GM13977 (cell line): ENCODE measurements at places on chromosomes 13 and 19.
A peak's percentile ranks its signal among the peaks of the same experiment; 100 is the strongest.

DNA sequence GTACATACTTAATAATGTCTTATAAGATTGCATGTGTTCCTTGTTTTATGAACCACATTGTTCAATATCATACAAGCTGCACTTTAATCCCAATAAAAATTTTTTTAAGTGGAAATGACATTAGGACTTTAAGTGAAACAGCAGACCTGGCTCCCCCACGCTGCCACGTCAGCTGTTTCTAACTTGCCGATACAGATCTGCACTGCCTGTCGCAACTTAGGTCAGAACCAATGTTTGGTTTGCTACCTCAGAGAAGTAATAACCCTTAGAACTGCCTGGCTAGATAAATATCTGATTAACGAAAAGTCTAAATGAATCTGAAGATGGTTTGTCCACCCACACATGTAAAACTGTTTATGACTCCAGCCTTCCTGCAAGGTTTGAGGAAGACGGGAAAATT, 327.5 kb upstream of the DACH1 start:
- DNase-seq: no peak

DNA sequence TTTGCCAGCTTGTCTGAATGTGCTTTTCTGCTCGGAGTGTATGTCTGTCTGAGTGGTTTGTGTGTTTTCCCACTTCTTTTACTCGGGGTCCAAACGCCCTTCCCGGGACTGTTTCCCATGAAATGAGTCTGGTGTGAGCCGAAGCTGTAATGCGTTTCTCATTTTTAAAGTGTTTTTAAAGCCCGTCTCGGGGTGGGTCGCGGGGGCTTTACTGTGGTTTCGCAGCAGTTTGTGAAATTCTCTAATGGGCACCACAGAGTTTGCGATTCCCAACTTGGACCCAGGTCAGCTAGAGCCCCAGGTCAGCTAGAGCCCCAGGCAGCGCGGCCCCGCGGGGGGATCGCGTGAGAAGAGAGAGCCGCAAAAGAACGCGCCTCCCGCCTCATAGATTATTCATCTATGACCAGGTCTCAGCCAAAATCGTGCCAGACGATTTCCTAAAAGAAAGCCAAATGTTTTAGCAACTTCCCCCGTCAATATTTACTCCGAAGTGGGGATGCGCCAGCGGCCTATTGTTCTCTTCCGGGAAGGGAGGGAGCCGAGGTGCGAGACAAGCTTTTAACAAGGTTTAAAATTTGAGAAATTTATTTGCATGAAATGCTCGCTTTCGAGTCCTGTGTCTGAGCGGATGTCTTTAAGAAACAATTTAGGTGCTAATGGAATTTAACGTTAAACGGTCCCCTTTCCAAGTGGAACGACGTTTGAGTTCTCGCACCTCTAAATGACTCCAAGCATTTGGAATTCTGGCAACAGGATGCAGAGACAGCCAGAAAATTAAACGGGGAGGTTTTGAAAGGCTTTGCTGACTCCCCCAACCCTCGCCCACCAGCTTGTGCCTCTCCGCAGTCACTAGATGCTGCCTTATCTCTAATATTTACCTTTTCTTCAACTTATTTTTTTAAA, 2.2 kb downstream of the ZIC2 start:
- no peak for DNase-seq

GRCh38 chr19:58304748-58305064, 471 bp upstream of the ERVK3-1 start:
- DNase-seq: no peak

GRCh38 chr13:87498681-87499080, 172.5 kb upstream of the SLITRK5 start:
- no peak for DNase-seq

DNA sequence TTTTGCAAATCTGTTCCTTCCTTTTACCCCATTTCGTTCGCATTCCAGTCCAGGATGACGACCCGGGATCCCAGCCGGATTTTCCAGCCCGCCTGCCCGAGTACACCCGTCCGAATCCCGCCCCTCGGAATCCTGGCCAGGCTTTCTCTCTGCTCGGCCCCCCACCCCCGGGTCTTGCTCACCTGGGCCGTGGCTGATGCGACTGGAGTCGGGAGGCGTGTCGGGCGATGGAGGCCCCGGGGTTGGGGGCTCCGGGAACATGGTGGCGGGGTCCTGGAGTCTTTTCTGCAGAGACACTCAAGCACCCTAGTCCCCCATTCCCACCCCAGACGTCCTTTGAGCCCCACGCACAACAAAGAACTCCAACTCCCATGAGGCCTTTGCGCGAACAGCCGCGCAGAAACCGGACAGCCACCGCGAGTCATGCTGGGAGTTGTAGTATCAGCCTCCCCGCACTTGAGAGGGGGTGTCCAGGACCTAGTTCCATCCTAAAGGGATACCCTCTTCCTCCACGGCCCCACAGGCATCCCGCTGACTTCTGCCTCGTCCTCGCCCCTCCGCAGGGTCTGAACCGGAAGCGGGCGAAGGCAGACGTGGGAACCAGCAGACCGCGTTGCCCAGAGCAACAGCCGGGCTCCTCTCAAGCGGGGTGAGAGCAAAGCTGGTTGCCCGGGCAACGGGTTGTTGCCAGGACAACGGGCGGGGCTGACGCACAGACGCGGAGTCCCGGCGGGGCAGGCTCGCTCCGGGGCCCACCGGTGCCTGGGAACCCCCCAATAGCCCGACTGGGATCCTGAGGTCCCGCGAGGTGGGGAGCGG, 1.1 kb downstream of the SYT5 start:
- peak; percentile 99 for DNase-seq

GRCh38 chr13:50676602-50677001, 166.9 kb downstream of the DLEU7 start:
- no peak for DNase-seq

DNA sequence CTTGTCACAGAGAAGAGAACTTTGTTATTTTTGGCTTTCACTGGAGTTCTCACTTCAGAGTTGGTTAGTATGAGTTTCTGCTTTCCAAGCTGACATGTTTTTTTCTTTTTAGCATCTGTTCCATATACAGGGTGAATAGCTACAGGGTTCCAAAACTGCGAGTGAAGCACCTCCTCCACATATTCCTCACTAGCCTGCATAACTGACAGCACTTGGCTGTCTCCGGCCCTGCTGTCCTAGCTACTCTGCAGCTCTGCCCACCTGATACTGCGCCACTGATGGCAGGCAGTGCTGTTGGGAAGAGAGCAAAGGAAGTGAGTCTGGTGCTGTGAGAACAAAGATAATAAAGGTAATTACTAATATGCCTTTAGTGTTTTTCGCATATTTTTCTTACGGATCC, 6.8 kb downstream of the ATP8A2 start:
- DNase-seq: no peak

- peak; percentile 39 for DNase-seq
Measured at GRCh38 chr13:77528834-77529500, 6.5 kb upstream of the SCEL start.

DNA sequence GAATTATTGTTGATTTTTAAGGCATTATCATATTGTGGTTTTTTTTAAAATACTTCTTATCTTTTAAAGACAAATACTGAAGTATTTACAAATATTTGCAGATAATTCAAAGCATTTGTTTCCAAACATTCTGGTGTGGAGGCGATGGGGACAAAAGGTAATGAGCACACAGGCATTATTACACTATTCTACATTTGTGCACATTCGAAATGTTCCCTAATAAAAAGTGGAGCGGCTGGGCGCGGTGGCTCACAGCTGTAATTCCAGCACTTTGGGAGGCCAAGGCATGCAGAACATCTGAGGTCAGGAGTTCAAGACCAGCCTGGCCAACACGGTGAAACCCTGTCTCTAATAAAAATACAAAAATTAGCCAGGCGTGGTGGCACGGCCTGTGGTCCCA, 133.4 kb downstream of the FOXO1 start:
- no peak for DNase-seq

GRCh38 chr19:3813473-3814392, 27.6 kb upstream of the MATK start:
- DNase-seq: no peak

DNA sequence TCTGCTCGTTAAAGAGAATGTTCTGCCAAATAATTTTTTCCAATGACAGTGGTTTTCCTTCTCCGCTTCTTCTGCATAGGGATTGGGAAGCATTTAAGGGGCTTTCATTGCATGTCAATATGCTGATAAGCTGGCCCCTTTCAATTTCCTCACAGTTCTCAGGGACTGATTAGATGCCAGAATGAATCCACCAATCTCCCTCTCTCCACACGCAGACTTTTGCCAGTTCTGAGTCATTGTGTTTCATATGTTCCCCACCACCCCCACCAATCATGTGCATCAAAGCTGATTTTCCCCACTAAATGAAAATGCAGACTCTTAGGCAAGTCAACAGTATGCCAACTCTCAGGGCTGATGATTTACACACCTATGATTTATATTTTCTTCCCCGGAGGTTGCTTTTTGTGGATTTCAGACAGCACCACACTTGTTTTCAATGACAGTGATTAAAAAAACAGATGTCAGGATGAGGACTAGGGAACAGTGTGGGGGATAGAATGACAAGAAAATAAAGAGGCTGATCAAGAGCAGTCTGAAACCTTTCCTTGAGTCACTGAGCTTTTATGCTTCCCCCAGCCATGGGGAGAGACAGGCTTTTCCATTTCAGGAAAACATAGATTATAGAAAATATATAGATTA, 47.9 kb upstream of the C13orf42 start:
- no peak for DNase-seq

DNA sequence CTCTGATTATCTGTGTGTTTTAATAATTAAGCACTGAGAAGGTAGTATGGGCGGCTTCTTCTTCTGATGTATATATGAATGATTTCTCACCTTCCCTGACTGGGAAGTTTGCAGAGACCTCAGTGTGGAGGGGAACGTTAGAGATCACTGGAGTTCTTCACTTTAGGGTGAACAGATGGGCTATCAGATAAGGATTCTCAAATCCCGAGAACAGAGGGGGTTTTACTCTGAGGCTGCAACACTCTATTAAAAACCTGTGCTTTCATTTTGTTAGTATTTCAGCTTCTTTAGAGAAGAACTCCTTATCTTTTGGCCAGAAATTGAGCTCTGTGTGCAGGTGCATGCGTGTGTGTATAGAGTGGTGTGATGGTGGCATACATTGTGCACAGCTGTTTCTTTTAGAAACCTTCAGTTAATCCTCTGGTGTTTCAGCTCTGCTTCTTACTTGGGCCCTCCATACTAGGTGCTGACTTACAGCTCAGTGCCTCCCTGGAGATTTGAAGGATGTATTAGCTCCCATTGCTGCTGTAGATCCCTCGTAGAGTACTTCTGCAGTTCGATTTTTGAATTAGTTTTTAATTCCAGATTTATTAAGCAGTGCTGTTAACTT, 45.3 kb upstream of the PCDH9 start:
- DNase-seq: no peak

DNA sequence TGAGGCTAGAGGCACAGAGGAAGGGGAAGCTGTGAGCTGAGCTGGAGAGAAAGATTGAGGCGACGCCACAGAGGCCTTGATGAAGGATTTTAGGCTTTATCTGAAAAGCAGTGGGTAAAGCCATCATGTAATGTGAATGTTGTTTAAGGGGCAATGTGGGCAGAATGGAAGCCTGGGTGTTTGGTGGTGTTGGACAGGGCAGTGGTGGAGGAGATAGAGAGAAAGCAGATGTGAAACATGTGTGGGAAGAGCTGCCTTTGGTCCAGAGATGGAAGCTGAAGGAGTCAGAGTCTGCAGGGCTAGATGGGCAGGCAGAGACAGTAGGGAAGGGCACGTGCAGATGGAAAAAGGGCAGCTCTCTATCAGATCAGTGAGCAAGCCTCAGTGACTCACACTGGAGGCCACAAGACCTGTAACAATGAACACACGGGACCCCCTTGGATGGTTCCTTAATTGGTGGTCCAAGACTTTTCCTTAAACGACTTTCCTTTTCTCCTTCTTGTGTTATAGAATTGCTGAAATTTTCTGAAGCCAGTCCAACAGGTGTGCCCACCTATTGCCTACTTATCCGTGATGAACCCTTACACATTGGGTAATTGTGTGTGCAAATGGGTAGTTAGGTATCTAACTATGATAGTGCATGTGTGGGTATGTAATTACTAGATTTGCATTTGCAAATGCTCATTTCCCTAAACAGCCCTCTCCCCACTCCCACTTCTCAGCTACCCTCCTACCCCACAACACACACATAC, 21.7 kb downstream of the ZNF536 start:
- DNase-seq: no peak

GRCh38 chr13:46386392-46387063, 524 bp downstream of the RUBCNL start:
- no peak for DNase-seq

DNA sequence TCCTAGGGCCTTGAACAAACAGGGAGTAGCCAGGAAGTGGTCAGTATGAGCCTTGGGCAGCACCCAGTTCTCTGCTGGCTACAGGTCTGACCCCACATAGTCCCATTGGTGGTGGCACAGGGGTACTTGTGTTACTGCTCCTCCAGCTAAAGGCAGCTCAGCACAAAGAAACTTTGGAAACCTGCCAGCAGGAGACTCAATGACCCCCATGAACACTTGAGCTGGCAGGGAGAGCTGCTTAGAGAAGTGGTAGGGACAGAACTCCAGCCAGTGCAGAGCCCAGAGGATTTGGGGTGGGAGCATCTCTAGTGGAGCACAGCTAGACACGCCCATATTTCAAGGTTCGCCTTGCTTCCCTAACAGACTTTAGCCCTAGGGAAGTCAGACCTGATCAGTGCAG, 10.4 kb upstream of the ZNF586 start:
- DNase-seq: no peak

- DNase-seq: no peak
Measured at GRCh38 chr13:93552596-93552995, 326.0 kb downstream of the GPC6 start.

DNA sequence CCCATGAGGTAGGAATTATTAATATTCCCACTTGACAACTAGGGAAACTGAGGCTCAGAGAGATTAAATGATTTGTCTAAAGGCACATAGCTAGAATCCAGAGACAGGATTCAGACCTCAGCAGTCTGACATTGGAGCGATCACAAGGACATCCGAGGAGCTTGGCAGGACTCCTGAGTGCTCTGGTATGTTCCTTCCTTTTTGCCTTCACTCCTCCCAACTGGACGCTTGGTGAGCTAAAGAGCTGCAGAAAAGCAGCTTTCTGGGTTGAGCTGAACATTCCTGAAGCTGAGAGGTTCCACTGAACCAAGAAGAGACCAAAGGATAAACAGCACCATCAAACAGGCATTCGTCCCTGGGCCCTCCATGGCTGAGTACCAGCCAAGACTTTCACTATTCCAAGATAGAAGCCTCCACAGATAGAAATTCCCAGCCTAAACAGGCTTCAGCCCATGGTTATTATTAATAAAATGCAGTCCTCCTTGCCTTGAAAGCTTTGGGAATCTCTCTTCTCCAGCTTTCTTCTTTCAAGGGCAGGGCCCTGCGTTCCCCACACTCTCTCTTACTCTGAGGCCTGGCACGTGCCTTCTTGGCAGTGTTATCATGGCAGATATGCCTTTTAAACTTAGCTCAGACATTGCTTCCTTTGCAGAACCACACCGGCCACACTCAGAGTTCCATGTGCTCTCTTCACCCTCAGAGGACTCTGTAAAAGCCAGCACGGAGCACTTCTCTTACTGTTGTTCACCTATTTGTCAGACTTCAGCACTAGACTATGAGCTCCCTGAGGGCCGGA, 97.1 kb downstream of the CYSLTR2 start:
- DNase-seq: no peak
